ENCODE measurements at places on chromosomes 3 and 15. TPM values are rescaled to one million over a fixed set of nuclear protein-coding genes. Genes with fewer than 3 reads are reported as not detected.

DNA sequence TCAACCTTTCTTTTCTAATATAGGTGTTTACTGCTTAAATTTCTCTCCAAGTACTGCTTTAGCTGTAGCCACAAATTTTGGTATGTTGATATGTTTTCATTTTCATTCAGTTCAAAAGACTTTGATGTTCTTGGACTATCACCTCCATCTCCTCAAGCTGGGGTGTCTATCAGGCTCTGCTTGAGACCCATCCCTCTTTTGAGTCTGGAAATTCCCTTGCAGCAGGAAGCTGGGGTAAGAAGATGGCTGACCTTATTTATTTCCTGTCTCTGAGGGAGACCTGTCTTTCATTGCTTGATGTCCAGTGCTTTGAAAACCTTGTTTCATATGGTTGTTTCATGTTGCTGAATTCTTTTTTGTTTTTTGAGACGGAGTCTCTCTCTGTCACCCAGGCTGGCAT lies 60.5 kb upstream of the ADPGK start:
- no peak for DNase-seq

The RRP9 gene
- 12.5 TPM for total RNA-seq

GRCh38 chr3:113070072-113070640 lies 79.4 kb downstream of the GTPBP8 start:
- DNase-seq, result no peak

DNA sequence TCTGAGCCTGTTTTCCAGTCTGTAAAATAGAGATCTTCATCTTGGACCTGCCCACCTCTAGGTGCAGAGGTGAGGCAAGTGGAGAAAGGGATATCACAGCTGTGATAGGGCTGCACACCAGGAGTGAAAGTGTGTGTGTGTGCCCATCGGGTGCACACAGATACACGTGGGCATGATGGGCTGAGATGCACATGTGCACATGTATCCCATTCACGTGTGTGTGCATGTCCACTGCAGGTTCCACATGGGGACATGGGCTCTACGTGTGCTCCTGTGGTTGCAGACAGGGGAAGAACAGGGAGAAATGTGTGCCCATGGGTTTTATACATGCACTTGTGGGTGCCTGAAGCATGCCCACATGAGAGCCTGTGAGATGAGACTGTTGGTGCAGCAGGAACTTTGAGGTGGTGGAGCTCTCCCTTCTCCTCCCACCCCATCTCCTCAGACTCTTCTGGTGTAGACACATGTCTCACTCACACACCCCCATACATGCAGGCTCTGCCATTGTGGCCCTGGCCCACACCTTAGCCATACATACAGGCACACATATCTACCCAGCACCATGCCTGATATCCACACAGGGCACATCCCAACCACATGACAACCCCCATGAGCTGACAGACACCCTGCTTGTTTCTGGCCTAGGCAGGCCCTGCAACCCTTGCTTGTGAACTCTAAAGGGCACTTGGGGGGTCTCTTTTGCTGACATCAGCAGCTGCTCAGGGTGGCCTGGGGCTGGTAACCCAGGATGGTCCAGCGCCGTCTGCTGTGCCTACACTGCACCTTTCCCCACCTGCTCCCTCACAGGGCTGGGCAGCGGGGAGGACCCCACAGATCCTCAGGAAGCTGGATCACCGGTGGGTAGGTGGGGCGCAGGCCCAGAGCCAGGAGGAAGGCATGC lies 57.7 kb upstream of the TMEM115 start:
- no peak for DNase-seq

The ZNF662 gene
- 6.6 TPM for total RNA-seq

The GPR62 gene
- total RNA-seq, result not detected

GRCh38 chr15:42608110-42608531 lies 32.7 kb downstream of the STARD9 start:
- DNase-seq, result no peak

DNA sequence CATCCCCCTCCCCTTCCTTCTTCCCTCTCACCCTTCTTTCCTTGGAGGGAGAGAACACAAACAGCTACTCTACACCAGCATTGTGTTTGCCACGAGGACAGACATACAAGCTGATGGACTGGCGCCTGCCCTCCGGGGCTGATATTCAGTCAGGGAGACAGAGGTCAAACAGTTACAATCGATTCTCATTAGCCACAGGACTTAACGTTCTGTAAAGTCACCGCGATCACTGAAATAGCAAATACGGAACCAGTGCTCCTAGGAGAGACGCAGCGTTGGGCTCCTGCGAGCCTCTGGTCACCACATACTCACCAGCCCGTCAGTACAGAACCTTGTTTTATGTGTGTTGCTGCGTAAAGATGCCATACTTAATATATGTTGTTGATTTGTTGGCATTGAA lies 108.8 kb downstream of the LRRK1 start:
- no peak for DNase-seq

GRCh38 chr3:31804251-31805051 lies 176.6 kb downstream of the OSBPL10 start:
- no peak for DNase-seq

The DCLK3 gene
- not detected for total RNA-seq

All from vagina (tissue), 2 donors.